ENCODE measurements at places on chromosomes 2 and 18. TPM values are rescaled to one million over a fixed set of nuclear protein-coding genes. Genes with fewer than 3 reads are reported as not detected.

Gene PARD3B
- total RNA-seq, result 0.87 TPM

Gene NYAP2
- total RNA-seq, result not detected

Gene LBH
- 481 TPM for total RNA-seq

Gene CAMKMT
- total RNA-seq, result 19.0 TPM

Gene SH3RF3
- total RNA-seq, result 0.28 TPM

Gene KIF5C
- total RNA-seq, result 6.8 TPM

Gene C2orf15
- total RNA-seq, result 3.1 TPM

Gene PCARE
- not detected for total RNA-seq

Gene ERLEC1
- 13.3 TPM for total RNA-seq

Gene ANKRD23
- 11.7 TPM for total RNA-seq

Gene GCG
- not detected for total RNA-seq

Gene SPRED2
- 6.7 TPM for total RNA-seq

Gene CD302
- 0.28 TPM for total RNA-seq

Measured in naive thymus-derived CD4-positive, alpha-beta T cell (primary cell).